ENCODE measurements at places on chromosomes 11 and 22.

DNA sequence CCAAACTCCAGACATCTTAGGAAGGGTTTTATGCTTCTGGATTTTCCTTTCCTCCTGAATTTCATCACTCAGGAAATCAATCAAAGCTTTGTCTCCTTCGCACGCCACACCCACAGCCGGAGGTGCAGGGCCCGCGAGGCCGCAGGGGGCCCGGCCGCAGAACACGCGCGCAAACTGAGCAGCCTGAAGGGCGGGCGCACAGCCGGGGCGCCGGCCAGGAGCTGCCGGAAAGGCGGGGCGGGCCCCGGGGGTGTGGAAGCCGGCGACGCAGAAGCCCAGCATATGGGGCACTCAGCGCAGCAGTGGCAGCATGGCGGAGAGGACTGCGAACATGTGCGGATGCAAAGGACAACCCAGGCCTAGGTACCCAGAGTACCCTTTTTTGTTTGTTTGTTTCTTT lies 33.1 kb upstream of the SPTBN2 start:
- DNase-seq, result no peak

DNA sequence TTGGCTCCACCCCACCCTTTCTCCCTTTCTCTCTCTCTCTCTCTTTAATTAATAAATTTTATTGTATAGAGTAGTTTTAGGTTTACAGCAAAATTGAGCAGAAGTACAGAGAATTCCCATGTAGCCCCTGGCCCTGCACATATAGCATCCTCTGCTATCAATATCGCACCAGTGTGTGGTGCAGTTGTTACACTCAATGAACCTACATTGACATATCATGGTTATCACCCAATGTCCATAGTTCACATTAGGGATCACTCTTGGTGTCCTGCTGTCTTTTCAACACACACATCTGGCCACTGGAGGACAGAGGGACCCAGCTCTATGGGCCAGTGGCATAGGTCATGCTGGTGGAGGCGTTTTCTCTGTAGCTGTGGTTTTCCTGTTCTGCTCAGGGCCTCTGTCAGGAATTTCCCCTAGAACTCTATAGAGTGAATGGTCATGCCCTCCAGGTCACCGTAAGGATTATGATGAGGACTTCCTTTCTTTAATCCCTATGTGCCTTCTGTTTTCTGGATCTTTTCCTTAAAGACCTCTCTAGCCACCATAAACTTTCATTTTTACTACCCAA lies 98.2 kb upstream of the NAV2 start:
- DNase-seq, result no peak

DNA sequence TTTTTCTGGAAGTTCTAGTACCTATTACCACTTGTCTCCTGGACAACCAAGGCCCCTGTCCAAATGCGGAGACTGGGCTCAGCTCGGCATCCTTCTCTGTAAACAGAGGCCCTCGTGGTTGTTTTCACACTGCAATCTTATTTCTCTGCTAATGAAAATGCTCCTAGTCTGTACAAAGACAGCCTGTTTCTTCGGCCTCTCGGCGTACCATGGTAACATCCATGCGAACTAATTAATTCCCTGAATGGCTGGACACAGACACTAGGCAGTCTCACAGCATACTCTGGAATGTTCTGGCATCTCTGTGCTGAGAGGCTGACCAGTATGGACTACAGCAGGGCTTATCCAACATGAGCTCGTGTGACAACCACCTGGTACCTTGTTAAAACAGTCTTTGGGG lies 5.7 kb downstream of the POLR3H start:
- no peak for DNase-seq

GRCh38 chr22:36585841-36586240 lies 56.9 kb upstream of the EIF3D start:
- DNase-seq, result no peak

DNA sequence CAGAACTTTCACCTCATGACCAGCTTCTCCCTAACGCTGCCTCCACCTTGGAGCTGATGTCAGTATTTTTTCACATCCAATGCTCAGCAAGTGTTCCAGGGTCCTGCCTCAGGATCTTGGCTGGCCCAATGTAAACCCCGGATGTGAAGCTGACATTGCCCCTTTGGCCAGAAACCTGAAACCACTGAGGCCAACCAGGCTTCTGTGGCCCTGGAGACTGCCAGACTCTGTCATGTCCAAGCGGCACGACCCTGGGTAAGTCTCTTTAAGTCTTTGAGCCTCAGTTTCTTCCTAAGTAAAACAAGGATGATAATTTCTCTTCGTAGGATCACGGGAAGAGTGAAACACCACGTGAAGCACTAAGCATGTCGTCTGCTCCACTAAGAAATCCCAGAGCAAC lies 22.8 kb downstream of the SERPIND1 start:
- DNase-seq, result no peak

DNA sequence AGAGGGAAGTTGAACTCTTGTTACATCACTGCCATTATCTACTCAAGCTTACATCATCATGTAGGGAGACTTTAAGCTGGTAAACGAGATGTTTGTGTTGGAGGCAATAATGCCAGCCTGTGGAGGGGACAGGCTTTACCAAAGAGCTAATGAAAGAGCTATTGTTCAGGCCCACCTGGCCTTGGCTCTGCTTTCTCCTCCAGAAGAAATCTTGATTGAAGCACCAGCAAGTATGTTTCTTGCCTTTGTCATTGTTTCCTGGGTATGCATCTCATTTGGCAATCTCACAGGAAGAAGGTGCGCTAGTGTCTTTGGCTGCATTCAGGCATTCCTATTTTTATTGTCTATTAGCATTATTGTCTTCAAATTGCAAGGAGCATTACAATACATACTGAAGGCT lies 16.7 kb upstream of the CARD18 start:
- no peak for DNase-seq

GRCh38 chr22:35606916-35607315 lies 10.2 kb downstream of the MB start:
- no peak for DNase-seq

DNA sequence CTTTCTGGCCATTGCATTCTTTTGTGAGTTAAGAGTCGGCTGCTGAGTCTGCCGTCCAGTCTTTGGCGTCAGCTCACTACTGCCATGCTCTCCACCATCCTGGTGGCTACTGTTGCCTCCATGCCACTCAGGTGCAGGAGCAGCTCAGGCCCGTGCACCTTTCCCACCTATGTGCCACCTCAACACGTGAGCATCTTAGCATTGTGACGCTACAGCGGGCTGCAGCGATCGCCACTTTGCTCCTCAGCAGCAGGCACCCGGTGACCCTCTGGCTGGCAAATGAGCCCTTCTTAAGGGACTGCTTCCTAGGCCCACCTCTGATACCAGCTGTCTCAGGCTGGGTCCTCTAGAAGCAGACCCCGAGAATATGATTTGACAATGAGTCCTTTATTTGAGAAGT lies 11.5 kb upstream of the KMT5B start:
- no peak for DNase-seq

DNA sequence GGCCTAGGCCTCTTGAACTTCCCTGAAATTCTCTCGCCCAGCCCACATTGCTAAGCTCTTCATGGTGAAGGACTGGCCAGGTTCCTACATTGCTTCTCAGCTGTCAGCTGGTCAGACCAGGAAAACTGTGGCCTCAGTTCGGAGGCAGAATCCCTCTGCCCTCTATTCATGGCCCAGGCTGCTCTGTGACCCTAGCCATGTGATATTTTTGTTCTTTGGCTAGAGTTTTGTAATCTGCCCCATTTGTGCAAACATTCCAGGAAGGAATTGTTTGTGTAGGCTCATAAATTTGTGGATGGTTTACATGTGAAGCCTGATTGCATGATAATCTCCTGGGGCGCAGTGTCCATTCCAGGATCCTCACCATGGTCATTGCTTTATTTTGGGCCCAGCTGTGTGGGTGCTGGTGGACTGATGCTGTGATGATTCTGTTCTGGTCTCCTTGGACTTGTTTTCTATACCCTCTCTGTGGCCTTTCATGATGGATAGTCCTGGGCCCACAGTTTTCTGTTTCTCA lies 149.1 kb upstream of the E2F8 start:
- DNase-seq, result no peak
